Cardiac fibroblast (primary cell): ENCODE measurements at places on chromosomes 12 and 14.

- DNase-seq, result peak; percentile 45
Observed at GRCh38 chr12:51864833-51865670, 16.5 kb upstream of the FIGNL2 start.

- DNase-seq, result no peak
Observed at GRCh38 chr12:106602076-106602475, 19.3 kb downstream of the RFX4 start.

DNA sequence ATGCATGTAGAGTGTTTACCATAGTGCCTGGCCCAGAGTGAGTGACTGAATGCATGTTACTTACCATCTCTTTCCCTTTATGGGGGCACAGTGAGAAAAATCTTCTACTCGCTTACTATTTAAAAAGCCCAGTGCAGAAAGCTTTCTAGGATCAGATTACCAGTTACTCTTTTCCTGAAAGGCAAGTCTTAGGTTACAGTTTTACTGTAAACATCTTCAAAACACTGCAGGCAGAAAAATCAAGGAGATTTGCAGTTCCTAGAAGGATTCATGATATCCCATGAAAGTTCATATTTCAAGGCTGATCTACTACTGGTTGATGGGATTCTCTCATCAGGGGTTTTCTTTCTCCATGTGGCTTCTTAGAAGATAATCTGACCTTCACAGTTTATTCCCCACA lies 29.3 kb upstream of the DAAM1 start:
- no peak for DNase-seq

DNA sequence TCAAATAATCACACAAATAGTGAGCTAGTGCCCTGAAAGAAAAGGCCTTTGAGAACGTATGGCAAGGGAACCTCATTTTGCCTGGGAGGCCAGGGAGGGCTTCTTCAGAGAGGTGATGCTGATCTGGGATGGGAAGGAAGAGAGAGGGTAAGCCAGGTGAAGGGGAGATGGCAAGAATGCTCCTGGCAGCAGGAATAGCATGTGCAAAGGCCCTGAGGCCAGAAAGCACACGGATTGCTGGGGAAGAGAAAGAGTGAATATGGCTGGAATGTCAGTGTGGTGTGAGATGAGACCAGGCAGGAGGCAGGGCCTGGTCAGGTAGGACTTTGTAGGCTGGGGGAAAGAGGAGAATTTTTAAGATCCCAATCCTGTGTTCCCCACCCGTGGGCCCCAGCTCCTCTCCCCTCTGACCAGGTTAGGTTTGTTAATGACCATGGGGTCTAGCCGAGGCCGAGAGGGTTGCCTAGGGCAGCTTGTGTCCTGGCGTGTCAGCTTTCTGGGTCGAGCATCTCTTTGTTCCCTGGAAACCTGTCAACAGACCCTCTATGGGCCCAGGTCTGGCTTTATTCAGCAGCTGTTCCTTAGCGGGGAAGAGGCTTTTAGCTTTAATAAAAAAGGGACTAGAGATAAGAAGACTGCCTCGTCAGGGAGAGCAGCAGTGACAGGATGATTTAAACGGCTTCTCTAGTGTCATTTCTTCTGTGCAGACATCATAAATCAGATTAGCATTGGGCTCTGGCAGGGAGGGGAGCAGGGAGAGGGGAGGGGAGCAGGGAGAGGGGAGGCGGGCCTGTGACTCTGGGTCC lies 123.4 kb downstream of the ADCK1 start:
- DNase-seq, result no peak

DNA sequence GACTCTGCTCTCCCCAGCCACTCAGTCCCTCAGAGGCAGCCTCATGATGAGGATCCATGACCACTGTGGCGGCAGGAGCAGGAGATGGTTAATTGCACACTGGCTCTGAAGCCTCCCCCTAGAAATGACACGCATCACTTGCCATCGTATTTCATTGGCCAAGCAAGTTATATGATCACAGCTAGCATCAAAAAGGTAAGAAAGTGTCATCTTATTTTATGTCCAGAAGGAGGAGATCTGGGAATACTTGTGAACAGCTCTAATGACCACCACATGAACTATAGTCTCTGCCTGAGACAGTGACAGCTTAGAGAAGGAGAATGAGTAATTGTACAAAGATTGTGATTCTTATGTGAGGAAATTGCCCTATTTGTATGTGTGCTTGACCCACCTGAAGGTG lies 363.4 kb downstream of the NUAK1 start:
- peak; percentile 54 for DNase-seq

DNA sequence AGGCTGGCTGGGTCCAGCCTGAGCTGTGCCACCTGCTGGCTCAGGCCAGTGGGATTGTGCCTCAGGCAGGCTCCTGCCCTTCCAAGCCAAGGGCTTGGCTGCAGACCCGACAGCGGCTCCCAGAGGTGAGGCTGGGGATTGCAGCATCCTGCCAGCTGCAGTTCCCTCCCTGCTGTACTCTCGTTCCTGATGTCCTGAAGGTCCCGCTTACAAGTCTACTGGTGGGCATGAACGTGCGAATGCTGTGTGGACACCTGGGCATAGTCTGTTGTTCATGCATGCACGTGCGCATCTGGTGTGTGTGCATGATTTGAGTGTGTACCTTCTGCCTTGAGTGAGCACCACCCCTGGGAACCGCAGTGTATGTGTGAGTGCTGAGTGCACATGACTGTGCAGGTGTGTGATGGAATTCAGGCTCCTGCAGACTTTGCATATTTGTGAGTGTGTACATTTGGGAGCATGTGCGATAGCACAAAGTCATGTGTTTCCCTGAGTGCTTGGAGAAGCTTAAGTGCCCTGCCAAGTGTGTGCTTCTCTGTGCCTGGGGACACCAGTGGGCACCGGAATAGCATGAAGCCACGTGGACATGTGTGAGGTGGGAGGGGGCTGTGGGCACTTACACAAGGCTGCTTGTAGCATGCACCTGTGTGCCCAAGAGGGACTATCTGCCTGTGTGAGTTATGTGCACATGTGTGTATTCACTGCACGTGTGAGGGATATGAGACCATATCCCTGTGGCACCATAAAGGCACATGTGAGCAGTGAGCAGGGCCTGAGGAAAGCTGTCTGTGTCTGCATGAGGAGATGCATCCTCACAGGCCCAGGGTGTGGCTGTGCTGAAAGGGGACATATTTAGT lies 19.3 kb upstream of the KRT7 start:
- peak; percentile 79 for DNase-seq

GRCh38 chr14:78967111-78967809 lies 797.1 kb downstream of the NRXN3 start:
- DNase-seq, result peak; percentile 60

DNA sequence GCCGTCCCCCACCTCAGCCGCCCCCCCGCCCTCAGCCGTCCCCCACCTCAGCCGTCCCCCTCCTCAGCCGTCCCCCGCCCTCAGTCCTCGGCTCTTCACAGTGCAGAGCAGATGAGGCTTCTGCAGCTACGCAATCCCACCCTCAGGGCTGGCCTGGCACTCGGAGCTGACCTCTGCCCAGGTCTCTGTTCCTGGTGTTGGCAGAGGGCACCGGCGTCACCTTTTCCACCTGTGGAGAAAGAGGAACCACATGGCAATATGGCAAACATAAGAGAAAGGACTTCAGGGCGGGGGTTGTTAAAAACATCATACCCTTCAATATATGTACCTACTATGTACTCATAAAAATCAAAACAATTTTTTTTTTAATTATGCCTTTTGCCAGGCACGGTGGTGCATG lies 45.8 kb downstream of the MLXIP start:
- no peak for DNase-seq

DNA sequence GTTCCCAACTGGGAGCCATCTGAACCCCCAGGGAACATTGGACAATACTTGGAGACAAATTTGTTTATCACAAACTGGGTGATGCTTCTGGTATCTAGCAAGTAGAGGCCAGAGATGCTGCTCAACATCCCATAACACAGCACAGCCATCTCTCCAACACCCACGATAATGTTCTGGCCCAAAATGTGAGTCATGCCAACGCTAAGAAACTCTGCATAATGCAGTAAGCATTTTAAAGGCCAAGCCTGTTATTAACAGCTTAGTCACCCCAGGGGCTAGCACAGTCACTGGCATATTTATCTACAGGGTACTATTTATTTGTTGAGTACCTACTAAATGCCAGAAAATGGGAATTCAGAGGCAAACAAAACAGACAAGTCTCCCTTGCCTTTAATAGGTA lies 873.1 kb upstream of the TMEM132C start:
- peak; percentile 79 for DNase-seq

DNA sequence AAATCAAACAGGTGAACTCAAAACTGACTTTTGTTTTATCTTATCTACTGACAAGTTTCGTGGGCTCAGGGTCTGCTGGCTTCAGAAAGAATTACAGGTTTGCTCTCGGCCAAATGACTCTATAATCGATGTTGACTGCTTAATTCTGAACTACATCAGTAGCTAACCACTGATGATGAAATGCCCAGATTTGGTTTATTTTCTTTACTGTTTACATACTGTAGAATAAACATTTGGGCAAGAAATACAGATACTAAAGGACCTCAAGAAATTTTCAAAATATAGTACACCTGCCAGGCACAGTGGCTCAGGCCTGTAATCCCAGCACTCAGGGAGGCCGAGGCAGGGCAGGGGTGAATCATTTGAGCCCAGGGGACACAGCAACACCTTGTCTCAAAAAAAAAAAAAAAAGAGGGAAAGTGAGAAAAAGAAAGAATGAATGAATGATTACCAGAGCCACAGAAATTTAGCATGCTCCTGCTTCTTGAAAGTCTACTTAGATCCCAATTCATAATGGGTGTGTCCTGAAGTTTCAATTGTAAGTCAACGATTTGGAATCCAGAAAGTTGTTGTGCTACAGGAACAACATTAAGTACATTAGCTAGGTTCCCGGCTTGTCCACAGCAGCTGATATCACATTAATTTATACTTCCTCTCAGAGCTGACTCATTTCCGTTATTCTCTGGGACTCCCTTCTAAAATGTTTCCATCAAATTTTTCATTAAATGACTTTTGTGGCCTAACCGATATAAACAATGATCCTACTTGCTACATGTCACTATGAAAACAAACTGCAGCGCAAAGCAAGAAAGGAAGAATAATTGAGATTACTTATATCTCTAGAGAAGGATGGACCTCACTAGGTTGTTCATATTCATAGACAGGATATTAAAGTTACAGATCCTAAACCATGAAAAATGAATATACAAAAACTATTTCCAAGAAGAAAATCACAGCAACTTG lies 134.3 kb downstream of the MED13L start:
- peak; percentile 88 for DNase-seq

DNA sequence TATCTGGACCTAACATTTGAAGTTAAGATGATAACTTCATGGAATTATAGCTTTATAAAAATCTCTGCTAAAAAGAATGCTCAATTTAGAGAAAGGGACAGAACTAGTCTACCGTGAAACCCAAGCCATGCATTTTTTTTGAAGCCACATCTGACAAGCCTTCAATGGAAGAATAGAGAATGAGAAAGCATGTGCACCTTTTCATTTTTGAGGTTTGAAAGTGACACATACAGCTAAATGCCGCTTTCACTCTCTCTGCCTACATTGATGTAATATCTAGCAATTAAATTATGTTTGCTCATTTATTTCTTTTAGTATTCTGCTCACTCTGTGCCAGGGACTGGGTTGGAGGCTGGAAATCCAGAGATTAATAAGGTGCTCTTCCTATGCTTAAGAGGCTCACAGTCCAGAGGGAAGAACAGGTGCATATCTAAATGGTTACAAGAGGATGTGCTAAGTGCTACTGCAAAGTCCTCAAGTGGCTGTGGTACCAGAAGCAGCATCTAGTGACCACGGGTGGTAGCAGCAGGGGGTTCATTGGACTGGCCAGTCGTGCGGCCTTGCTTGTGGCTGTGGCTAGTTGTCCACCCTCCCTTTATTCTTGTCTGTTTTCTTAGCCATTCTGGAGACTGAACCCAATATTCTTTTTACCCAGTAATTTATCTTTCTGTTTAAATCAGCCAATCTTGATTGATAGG lies 60.4 kb downstream of the PPP1R36 start:
- DNase-seq, result no peak

- no peak for DNase-seq
Observed at GRCh38 chr12:115886666-115887065, 390.8 kb downstream of the MED13L start.

- DNase-seq, result no peak
Observed at GRCh38 chr14:36320897-36321381, 502 bp upstream of the MBIP start.

DNA sequence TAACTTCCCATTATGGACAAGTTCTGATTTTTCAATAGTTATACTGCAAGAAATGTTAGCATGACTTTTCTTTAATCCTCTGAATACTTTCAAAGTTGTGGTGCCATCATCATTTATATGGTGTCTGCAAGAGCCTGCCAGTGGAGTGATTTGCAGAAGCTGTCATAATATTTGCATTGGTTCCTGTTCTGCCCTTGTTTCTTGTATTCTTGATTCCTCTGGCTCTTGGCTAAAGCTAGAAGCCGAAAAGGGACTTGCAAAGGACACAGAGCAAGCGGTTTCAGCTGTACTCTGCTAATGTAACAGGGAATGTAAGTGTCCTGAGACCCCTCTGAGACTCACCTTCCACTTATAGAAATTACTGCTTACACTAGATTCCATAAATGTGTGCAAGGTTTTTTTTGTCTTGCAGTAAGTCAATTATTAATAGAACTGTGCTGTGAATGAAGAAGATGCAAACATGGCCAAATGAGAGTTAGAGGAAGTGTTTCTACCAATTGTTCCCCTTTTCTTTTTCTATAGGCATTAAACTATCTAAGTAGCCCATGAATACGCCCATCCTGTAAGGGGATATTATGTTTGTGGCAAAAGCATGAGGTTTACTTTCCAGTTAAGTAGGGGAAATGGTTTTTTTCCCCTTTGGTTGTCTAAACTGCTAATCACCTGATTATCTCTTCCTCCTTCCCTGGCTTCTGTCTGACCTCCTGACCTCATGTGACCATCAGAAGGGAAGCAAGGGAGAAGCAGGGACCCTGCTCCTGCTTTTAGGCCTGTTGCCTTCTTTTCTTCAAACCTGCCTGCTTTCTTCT lies 5.3 kb downstream of the DYRK4 start:
- DNase-seq, result no peak

DNA sequence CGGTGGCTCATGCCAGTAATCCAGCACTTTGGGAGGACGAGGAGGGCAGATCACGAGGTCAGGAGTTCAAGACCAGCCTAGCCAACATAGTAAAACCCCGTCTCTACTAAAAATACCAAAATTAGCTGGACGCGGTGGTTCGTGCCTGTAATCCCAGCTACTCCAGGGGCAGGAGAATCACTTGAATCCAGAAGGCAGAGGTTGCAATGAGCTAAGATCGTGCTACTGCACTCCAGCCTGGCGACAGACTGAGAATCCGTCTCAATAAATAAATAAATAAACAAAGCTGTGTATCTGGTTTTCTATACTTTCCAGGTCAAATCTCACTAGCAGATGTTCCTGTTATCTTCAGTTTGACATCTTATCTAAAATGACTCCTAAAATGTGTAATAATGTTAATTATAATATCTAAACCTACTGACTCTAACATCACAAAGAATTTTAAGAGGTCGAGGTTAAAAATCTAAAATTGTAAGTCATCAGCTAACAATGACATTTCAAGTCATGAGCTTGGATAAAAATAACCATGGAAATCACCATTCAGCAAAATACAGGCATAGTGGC lies 2.4 kb upstream of the SRP54 start:
- no peak for DNase-seq

- DNase-seq, result no peak
Observed at GRCh38 chr14:95910628-95911027, 34.0 kb downstream of the TUNAR start.
